ENCODE measurements at places on chromosomes 2 and 18.

GRCh38 chr2:237886685-237887481 is 27.5 kb downstream of the RAMP1 start:
- ATAC-seq, result peak; percentile 27

- peak; percentile 62 for ATAC-seq
Observed at GRCh38 chr2:20471902-20472559, 25.2 kb downstream of the RHOB start.

DNA sequence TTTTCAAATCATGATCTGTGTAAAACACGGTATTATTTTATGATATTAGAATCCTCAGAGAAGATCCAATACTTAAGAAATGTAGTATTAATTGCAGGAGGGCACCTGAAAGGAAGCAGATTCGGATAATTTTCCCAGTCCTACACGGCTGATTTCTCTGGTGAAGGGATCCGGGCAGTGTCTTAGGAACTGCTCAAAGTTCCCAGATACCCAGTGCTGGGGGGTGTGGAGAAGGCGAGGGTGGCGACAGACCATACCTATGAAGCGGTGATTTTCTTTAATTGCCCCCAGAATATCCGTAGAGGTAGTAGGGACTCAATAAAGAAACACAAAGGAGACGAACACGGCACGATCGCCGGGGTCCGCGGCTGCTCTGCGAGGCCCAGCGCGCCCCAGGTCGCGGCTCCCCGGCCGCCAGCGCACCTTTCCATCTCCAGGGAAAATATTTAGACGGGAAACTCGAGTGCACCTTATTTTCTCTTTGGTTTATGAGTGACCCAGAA is 1.4 kb upstream of the SOX11 start:
- ATAC-seq, result no peak

GRCh38 chr2:201831469-201831868 is 25.1 kb downstream of the CDK15 start:
- ATAC-seq, result no peak

- no peak for ATAC-seq
Observed at GRCh38 chr2:85324639-85325465, 2.9 kb downstream of the TGOLN2 start.

- ATAC-seq, result peak; percentile 37
Observed at GRCh38 chr2:158197940-158198339, 96.3 kb downstream of the UPP2 start.

DNA sequence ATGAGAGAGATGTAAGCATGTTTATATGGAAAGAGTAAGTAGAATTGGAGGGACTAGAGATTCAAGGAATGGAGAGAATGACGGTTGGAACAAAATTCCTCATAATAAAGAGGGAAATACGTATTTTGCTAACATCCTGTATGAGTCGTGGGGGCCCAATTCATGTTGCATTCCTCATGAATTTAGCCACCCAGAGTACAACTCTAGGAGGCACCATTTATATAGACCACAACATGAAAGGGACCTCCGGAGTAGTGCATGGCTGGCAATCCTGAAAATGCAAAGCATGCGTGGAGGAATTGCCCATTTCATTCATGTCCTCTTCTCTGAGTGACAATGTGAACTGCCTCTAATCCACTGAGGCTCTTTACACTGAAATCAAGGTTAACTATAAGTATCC is 168.2 kb downstream of the ZEB2 start:
- ATAC-seq, result no peak

GRCh38 chr18:56191334-56191733 is 447.1 kb downstream of the TXNL1 start:
- no peak for ATAC-seq

DNA sequence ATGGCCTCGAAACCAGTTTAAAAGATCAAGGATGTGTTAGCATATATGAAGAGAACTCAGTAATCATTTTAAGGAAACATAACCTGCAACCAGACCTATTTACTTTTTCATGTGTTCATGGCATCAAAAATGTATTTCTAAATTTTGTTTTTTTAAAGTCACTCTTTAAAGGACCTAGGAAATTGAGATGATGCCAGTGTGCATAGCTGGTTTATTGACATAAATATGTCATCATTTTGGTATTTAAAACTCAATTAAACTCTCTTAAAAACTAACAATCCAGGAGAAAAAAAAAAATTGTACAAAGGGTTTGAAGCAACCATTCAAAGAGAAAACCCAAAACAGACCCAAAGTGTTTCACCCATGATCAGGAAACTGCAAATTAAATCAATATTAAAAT is 198.9 kb upstream of the RND3 start:
- no peak for ATAC-seq

DNA sequence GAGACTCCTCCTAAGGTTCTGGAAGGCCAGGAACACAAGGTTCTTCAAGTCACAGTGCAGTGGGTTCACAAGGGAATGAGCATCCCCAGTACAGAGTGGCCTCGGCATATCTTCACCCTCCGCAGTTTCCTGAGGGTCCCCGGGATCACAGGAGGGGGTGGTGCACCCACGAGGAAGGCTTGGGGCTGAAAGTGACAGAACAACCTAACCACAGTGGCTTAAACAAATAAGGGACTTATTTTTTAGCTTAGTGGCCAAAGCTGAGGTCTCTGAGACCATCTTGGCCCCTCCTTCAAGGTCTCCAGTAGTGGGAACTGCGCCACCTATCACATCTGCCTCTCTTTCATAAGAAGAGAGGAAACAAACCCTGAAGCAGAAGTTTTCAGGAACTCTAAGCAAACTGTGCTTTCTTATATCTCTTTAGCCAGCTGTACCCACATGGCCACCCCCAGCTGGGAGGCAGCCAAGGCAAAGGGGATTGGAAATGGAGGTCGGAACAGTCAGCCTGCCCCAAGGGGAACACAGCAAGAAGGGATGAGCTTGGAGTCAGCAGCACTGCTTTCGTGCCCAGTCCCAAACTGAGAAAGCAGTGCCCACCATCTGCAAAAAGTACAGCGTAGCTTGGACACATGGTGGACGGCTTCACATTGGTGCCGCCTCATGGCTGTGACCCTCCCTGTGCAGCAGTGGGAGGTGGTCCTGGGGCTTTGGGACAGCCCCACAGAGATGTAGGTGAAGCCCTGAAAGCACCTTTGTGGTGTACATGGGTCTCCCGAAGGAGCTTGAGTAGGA is 260.0 kb upstream of the ID2 start:
- ATAC-seq, result no peak

- ATAC-seq, result no peak
Observed at GRCh38 chr2:109216332-109216731, 87.3 kb downstream of the SH3RF3 start.

GRCh38 chr18:39513186-39513585 is 1947.6 kb upstream of the CELF4 start:
- no peak for ATAC-seq

GRCh38 chr2:217248312-217248935 is 388.6 kb upstream of the TNP1 start:
- peak; percentile 49 for ATAC-seq

GRCh38 chr2:201761101-201761500 is 19.6 kb downstream of the ALS2 start:
- ATAC-seq, result no peak

DNA sequence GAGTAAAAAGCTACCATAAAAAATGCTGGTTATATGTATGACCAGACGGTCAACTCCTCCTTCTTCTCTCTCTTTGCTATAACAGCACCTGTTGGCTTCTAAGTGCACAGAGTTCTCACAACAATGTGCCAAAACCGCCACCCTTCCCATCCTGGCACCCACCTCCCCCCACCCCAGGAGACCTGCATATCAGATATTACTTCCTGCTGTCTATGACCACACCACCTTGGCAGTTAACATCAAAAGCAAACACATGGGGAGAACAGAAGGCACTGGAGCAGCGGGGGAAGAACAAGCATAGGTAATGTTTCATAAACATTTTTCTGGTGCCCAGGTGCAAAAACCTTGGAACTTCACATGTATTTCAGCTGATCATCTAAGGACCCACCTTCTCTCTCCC is 15.5 kb downstream of the SPRED2 start:
- ATAC-seq, result no peak

DNA sequence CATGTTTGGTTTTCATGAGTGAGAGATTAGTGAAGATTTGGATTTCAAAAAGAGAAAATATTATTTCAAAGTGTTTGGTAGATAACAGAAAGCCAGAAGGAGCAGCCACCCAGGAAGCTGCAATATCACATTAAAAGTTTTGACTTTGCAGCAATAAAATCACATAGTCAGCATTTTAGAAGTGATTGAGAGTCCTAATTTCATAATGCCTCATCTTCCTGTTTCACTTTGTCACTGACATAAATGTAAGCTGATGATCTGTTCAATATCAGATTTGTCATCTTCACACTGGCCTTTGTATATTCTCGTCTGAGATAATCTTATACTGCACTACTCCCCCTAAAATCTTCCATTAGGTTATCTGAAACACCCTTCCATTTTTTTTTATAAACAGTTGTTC is 690.5 kb downstream of the ADCYAP1 start:
- ATAC-seq, result no peak

GRCh38 chr2:15363734-15364133 is 197.4 kb downstream of the NBAS start:
- no peak for ATAC-seq
